ENCODE measurements at places on chromosomes 7 and 10.
A peak's percentile ranks its signal among the peaks of the same experiment; 100 is the strongest.

DNA sequence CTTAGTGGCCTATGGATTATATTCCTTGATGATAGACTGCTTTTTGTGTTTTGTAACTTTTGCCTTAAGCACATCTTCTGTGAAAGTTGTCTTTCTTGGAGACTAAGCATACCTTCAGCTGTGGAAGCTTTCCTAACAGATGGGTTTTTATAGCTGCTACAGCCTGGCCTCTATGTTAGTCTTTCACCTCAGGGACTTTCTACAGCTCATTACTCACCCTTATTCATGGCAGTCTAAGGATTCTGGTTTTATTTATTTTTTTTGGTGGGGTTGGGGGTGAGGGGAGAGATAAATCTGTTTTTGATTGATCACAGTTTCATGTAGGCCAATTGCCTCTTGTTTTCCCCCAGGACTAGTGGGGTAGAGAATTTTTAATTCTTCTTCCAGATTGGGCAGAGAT lies 219.9 kb downstream of the DKK1 start:
- DNase-seq = no peak

GRCh38 chr10:48974510-48975156 lies 35.0 kb upstream of the LRRC18 start:
- no peak for DNase-seq

- DNase-seq = no peak
Measured at GRCh38 chr7:106590209-106590816, 70.6 kb downstream of the CCDC71L start.

DNA sequence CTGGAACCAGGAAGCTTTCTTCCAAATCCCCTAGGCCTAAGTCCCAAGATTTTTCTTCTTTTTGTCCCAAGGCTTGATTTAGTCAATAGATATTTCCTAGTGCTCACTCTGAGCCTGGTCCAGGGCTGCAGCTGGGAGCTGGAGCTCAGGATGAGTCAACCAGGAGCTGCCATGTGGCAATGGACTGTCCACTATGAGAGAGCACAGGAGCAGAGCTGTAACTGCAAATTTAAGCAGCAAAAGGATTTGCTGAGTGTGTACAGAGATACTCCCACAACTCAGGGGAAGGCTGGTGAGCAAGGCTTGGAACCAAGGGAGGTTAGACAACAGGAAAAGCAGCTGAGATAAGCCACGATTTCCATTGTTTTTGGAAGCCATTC lies 92.1 kb upstream of the CXCL12 start:
- DNase-seq = peak; percentile 26

- DNase-seq = no peak
Measured at GRCh38 chr7:115475206-115475605, 553.3 kb downstream of the MDFIC start.

- no peak for DNase-seq
Measured at GRCh38 chr10:13193637-13194036, 32.3 kb downstream of the MCM10 start.

DNA sequence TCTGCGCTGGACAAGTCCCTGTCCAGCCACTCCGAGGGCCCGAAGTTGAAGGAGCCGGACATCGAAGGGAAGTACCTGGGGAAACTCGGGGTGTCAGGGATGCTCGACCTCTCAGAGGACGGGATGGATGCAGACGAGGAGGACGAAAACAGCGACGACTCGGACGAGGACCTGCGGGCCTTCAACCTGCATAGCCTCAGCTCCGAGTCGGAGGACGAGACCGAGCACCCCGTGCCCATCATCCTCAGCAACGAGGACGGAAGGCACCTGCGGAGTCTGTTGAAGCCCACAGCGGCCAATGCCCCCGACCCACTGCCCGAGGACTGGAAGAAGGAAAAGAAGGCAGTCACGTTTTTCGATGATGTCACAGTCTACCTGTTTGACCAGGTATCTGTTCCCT lies 17.1 kb upstream of the BHLHA15 start:
- DNase-seq = no peak

GRCh38 chr10:123245264-123245663 lies 91.1 kb downstream of the BUB3 start:
- DNase-seq = no peak

GRCh38 chr10:31426401-31426800 lies 107.4 kb downstream of the ZEB1 start:
- DNase-seq = peak; percentile 65

DNA sequence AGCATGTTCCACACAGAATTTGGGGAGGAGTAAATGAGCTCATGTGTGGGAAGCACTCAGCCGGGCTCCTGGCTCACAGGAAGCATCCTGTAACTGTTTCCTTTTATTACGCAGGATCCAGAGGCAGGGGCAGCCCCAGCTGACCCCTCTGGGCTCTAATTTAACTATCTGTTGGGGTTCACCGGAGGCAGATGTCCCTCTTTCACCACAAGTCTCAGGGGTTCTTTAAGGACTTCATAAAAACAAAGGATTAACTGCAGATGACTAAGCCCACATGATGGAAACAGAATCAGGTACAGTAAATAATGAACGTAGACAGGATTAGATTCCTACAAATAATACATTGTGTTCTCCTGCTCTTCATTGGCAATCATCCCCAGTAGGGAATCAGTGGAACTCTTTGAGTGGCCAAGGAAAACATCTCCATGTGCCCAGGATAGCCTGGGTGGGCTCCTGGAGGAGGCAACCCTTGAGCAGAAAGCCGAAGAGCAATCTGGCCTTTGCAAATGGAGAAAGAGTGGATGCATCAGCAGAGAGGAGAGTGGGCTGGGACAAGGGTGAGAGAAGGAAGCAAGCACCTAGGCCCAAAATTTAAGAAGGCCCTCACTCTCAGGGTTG lies 24.6 kb downstream of the TBXAS1 start:
- peak; percentile 76 for DNase-seq

DNA sequence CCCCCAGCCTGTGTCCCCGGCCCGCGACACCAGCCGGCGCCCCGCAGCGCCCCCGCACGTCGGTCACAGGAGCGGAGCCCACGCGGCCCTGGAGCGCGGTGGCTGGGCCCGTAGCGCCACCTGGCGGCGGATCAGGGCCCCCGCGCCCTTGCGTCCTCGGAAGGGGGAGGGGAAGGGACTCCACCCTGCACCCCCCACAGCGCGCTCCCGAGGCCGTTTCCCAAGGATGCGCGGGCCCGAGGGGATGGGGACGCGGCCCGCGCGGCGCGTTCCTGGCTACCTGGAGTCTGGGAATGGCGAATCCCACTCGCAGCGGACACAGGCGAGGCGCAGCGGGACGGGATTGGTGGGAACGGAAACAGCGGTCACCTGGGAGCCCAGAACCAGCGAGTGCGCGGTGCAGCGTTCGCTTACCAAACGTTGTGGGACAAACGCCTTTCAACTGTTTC lies 23.8 kb upstream of the MKI67 start:
- peak; percentile 11 for DNase-seq

GRCh38 chr7:93902777-93903423 lies 3.5 kb upstream of the GNGT1 start:
- peak; percentile 41 for DNase-seq

DNA sequence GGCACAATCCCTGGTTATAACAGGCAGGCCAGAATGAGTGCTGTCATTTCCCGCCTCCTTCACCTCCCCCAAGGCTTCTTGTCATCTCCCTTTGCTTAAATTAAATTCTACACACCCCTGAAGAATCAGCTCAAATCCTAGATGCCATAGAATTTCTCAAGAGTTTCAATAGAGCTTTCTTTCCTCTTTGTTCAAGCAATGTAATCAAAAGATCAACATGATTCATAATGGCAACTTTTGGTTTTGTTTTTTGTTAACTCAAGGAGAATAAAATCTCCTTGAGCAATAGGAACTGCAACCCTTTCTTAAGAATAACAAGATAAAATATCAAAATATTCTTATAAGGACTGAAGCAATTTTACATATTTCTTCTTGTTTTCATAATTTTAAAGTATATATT lies 180.8 kb upstream of the CDK1 start:
- DNase-seq = no peak

DNA sequence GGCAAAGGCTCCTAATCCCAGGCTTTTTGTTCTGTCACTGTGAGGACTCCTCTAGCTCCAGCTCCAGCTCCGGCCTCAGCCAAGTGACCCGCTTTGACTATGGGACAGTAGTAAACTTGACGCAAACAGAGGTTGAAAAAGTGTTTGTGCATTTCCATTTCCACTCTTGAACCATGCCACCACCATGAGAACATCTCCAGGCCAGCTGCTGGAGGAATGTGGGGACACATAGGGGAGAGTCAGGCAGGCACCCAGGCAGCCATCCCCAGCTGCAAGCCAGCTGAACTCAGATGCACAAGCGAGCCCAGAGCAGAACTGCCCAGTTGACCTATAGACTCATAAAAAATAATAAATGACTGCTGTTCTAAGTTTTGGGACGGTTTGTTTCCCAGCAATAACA lies 224.7 kb downstream of the GRID1 start:
- DNase-seq = no peak

DNA sequence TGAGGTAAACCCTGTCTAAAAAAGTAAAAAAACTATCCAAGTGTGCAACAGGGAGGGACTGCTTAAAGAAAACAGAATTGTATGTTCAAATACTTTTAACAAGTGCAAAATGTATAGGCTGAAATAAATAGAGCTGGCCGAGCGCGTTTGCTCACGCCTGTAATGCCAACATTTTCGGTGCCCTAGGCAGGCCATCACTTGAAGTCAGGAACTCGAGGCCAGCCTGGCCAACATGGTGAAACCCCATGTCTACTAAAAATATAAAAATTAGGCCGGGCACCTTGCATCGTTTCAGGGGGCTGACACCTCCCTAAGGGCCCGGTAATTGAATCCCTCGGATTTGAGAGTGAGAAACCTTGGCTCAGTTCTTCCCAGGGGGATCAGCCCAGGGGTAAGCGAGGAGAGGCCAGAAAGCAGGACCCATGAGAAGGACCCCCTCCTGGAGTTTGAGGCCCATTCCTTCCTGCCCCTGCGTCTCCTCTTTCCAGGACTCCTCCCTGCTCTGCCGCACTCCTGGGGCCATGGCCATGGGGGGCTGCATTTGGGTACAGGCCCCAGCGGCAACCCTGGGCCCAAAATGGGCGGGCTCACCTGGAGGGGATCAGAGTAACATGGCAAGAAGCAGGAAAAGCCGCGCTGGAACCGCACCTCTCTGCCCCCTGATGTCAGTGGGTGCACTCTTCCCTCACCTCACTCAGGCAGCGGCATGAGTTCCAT lies 75.5 kb upstream of the TMEM248 start:
- DNase-seq = no peak

DNA sequence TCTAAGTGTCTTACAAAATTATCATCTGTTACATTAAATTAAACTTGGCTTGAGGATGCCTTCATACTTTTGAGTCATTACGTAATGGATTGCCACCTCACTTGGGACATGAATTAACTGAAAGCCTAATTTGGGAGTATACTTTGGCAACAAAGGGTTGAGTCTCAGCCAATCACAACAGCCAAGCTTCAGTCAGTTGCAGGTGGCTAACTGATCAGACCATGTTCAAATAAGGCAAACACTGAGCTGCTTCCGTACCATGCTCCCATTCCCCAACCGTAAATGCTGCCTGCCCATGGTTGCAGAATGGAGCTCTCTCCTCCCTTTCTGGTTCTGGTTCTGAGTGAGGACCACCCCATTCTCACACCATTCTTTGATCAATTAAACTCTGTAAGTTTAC lies 92.9 kb upstream of the STK17A start:
- DNase-seq = no peak

DNA sequence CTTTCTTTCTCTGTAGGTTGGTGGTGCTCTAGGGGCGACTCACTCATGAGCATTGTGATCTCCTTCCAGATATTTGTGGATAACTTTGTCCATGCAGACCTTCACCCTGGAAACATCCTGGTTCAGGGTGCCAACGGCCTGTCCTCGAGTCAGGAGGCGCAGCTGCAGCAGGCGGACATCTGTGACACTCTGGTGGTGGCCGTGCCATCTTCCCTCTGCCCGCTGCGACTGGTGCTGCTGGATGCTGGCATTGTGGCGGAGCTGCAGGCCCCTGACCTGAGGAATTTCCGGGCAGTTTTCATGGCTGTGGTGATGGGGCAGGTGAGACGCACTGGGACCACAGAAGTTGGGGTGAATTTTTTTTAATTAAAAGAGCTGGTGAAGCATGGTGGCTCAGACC lies 9.6 kb upstream of the NDUFB2 start:
- no peak for DNase-seq

GRCh38 chr10:115903207-115903606 lies 369.8 kb downstream of the GFRA1 start:
- DNase-seq = no peak

DNA sequence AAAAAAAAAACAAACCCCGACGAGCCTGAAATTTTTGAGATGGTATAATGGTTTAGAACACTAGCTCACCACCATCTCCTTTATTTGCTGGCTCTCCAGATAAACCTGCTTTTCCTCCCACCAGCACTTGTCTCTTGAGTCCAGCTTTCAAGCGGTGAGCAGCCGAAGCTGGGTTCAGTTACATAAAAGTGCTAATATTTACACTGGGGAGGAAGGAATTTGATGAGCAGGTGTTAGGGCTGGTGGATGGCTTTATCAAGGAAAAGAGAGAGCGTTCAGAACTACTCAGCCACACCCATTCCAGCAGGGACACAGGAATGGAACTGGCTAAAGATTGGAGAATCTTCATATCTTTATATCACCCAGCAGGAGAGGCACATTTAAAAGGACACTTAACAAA lies 6.6 kb upstream of the CALML3 start:
- no peak for DNase-seq
